ENCODE measurements at places on chromosomes 5 and 9.

DNA sequence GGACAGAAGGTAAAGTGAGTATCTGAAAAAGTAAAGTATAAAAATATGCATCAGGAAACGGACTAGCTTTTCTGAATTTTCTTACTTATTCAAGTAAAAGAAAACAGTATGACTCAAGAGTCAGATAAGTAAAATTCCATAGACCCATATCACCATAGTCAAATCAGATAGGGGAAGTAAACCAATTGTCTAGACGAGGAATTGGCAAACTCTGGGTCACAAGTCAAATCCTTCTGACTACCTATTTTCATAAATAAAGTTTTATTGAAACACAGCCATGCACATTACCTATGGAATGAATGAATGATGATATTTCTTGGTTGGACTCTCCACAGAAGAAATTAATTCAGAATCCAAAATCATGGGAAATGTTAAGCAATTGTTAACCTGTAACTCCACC lies 59.1 kb upstream of the TMC1 start:
- no peak for DNase-seq

- no peak for DNase-seq
Measured at GRCh38 chr5:3187771-3188425, 407.7 kb upstream of the IRX1 start.

GRCh38 chr5:11212706-11213105 lies 451.7 kb upstream of the DAP start:
- no peak for DNase-seq

DNA sequence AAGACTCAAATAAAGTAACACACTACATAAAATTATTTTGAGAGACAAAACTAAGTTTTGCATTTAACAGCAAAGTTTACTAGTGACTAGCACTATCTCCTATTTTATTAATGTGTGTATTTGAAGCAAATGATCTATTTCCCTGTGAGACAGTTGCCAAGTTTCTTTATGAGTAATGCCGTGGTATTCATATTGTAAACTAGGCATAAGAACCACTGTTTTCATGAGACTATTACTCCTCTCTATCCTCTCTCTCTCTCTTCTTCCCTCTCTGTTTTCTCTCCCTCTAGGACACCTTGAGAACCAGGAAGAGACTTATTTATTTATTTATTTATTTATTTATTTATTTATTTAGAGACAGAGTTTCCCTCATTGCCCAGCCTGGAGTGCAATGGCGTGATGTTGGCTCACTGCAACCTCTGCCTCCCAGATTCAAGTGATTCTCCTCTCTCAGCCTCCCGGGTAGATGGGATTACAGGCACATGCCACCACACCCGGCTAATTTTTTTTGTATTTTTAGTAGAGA lies 61.1 kb downstream of the MLANA start:
- DNase-seq: no peak

- DNase-seq: no peak
Measured at GRCh38 chr9:81497091-81497490, 192.3 kb downstream of the TLE1 start.

Data from activated naive CD8-positive, alpha-beta T cell treated with anti-CD3 and anti-CD28 coated beads, Interleukin-2, amount 50 U/mL, for 16 hours (primary cell).